ENCODE measurements at places on chromosomes 1 and 21. TPM values are rescaled to one million over a fixed set of nuclear protein-coding genes. Genes with fewer than 3 reads are reported as not detected.

ANGPTL3 gene
- total RNA-seq: under 0.01 TPM

OXCT2 gene
- 1.6 TPM for total RNA-seq

LCE1C gene
- not detected for total RNA-seq

PLA2G4A gene
- 26.2 TPM for total RNA-seq

ERG gene
- total RNA-seq: under 0.01 TPM

OPTC gene
- not detected for total RNA-seq

ATP1A4 gene
- not detected for total RNA-seq

TMEM82 gene
- total RNA-seq: not detected

MNDA gene
- not detected for total RNA-seq

NR5A2 gene
- not detected for total RNA-seq

MAN1C1 gene
- total RNA-seq: 15.4 TPM
